ENCODE measurements at places on chromosomes 5 and 9. TPM values are rescaled to one million over a fixed set of nuclear protein-coding genes. Genes with fewer than 3 reads are reported as not detected.
A peak's percentile ranks its signal among the peaks of the same experiment; 100 is the strongest.

DNA sequence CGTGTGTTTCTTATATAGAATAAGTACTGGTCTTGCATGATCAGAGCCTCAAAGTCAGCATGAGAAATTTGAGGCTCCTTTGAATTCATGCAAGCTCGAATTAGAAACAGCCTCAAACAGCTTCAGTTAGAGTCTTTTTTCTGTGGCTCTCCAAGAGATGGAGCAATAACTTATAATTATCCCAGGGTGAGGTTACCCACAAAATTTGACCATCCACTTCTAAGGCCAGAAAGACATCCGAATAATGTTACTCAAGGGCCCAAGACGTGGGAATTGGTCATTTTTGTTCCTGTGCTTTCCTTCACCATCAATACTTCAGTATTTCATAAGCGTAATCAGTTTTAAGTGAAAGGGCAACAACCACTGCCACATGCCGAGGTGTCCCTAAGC lies 89.7 kb downstream of the DAPK1 start:
- DNase-seq, result no peak

DNA sequence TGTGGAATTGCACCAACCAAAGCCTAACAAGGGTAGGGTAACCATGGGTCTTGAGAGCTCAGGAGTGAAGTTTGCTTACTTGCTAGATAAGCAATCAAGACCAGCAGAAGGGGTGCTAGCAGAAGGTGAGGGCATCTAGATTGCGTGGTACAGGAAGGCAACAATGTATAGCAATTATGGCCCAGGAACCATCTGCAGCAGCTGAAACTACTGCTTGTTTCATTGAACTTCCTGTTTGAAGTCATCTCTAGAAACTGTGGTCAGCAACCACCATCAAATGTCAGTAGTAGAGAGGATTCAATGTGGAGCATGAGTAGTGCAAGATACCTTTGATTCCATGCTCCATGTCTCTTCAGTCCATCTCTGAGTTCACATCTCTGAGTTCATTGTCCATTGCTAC lies 462.1 kb upstream of the GRAMD2B start:
- no peak for DNase-seq

DNA sequence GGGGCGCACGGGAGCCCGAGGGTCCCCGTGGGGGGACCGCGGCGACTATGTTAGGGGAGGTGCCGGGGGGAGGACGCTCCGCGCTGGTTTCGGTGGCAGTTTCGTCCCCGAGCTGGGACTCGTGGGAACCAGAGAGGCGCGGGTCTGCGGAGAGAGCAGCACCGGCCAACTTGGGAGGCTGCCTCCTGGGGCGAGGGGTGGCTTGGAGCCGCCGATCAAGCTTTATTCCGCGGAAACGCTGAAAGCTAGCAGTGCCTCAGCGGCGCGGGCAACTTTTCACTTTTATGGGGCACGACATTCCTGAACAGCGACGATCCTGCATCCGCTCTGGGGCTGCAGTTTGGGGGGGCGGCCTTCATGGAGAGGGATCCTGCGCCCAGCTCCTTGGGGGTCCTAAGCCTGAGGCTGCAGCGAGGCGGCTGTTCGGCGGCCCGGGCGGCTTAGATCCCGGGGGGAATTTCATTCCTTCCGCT lies 369 bp downstream of the OCLN start:
- DNase-seq, result no peak

DNA sequence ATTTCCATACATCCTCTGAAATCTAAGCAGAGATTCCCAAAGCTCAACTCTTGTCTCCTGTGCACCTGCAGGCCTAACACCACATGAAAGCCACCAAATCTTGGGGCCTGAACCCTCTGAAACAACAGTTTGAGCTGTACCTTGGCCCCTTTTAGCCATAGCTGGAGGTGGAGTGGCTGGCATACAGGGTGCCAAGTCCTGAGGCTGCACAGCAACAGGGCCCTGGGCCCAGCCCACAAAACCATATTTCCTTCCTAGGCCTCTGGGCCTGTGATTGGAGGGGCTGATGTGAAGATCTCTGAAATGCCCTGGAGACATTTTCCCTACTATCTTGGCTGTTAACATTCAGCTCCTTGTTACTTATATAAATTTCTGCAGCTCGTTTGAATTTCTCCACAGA lies 26.5 kb downstream of the DOCK2 start:
- no peak for DNase-seq

- no peak for DNase-seq
Measured at GRCh38 chr5:91095313-91095712, 287.8 kb downstream of the ARRDC3 start.

GRCh38 chr9:30630459-30630858 lies 1754.0 kb upstream of the ACO1 start:
- no peak for DNase-seq

DNA sequence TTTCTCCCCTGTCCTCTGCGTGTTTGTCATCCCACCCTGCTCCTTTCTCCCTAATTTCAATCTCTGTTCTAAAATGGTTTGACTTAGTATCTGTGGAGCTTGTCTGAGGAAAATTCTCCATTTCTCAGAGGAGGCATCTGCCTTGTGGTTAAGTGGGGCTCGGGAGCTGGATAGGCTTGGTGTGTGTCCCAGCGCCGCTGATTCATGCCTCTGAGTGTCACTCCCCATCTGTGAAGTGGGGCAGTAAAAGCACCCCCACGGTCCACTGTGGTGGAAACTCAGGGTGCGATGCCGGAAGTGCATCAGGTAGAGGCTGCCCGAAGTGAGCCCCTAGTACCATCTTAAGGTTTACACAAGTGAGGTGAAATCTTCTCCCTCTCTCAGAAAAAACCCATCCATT lies 37.6 kb downstream of the LRSAM1 start:
- no peak for DNase-seq

GRCh38 chr5:142998316-142999020 lies 228.3 kb downstream of the ARHGAP26 start:
- DNase-seq, result no peak

- DNase-seq, result no peak
Measured at GRCh38 chr5:21159510-21160059, 1171.6 kb upstream of the CDH18 start.

DNA sequence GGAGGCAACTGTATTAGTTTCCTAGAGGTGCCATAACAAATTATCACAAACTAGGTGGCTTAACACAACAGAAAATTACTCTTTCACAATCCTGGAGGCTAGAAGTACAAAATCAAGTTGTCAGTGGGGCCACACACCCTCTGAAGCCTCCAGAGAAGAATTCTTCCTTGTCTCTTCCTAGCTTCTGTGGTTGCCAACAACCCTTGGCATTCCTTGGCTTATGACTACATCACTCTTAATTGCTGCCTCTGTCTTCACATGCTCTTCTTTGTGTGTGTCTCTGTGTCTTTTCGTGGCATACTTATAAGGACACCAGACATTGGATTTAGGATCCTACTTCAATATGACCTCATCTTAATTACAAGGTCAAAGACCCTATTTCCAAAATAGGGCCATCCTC lies 327.5 kb downstream of the CHSY3 start:
- DNase-seq, result no peak

GRCh38 chr9:136119061-136119882 lies 597 bp upstream of the TMEM250 start:
- peak; percentile 50 for DNase-seq

GRCh38 chr5:3139499-3139931 lies 388.0 kb upstream of the IRX2 start:
- no peak for DNase-seq

DNA sequence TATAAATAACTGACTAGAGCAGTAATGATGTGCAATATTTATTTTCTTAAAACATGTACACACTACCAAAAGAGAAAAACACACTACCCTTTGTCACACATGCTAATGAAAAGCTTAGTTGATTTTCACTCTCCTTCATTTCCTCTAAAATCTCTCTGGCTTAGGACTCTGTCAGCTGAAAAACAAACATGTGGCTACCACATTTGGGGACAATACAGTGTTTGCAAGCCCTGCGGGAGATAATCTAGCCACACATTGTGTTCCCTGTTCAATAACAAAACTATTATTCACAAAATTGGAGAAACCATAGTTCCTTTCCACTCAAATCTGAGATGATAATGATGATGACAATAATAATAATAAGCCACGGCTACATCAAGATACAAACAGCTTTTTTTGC lies 3.5 kb upstream of the LOX start:
- DNase-seq, result no peak

- DNase-seq, result no peak
Measured at GRCh38 chr5:141431286-141431685, 979 bp downstream of the PCDHGA12 start.

DNA sequence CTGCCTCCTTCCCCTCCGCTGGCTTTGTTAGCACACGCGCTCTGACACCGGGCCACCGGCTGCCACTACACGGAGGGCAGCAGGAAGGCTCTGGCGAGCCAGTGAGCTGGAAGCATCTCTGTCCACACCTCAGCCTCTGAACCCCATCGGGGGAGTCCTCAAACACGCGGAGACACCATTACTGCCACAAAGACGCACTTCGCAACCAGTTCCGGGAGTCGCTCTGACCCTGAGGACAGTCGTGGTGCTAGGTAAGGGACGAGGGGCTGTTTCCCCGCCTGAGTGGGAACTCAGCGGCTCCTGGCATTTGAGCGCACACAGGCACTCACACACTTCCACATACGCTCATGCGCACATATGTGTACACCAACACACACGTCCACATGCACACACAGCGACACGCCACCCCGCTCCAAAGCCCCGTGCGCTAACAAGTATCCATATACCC lies 160.0 kb downstream of the C9orf152 start:
- no peak for DNase-seq

DNA sequence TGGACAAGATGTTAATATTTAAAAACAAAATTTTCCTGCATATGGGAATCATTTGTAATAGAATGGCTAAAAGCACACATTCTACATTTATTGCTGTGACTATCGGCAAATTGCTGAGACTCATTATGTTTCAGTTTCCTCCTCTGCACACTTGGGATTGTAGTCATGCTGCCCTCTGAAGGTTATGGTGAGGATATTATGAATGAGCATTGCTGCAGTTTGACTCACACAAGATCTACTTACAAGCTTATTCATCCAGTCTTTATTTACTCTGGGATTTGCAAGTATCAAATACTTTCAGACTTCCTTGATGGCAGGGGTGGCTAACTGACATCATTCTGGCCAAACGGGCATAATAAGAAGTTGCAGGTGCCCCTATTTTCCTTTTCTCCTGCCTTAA lies 9.5 kb upstream of the NFIL3 start:
- DNase-seq, result no peak

GRCh38 chr9:131502781-131503625 lies at the start of gene POMT1:
Gene POMT1, plus strand, starts transcription at chr9:131502918. Its CDS starts 1,301 bp downstream, at chr9:131504219.
- DNase-seq, result peak; percentile 98

The PPP3R2 gene
- total RNA-seq, result not detected

The PRDM9 gene
- total RNA-seq, result 0.47 TPM

The GPR151 gene
- total RNA-seq, result not detected

Measured in K562 (cell line).